Activated naive CD8-positive, alpha-beta T cell treated with anti-CD3 and anti-CD28 coated beads, Interleukin-2, amount 50 U/mL, for 24 hours (primary cell): ENCODE measurements at places on chromosomes 7 and 10.

DNA sequence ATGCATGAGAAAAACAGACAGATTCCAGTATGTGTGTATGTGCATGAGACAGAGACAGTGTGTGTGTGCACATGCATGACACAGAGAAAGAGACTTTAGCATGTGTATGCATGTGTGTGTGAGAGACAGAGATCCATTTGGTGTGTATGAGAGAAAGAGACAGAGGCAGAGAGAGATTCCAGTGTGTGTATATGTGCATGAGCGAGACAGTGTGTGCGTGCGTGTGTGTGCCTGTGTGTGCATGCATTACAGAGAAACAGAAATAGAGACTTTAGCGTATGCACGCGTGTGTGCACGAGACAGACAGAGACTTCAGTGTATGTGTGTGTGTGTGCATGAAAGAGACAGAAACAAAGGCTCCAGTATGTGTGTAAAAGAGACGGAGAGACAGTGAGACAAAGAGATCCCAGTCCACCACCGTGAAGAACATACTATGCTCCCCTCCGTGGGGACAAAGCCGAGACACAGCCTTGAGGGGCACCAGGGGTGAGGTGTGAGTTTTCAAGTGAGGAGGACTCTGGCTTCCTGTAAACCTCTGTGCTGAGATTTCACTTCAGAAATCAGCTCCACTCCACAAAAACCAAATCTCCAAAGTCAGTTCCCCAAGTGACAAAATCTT lies 188.9 kb downstream of the GRID1 start:
- no peak for DNase-seq

- DNase-seq = no peak
Measured at GRCh38 chr7:74012842-74013249, 15.1 kb upstream of the ELN start.

- DNase-seq = no peak
Measured at GRCh38 chr7:74027683-74028320, at the start of gene ELN. Gene ELN (plus strand): TSS chr7:74028173. CDS start chr7:74028188, 15 bp downstream.

- DNase-seq = peak; percentile 16
Measured at GRCh38 chr7:30977896-30978564, 14.3 kb downstream of the GHRHR start.

DNA sequence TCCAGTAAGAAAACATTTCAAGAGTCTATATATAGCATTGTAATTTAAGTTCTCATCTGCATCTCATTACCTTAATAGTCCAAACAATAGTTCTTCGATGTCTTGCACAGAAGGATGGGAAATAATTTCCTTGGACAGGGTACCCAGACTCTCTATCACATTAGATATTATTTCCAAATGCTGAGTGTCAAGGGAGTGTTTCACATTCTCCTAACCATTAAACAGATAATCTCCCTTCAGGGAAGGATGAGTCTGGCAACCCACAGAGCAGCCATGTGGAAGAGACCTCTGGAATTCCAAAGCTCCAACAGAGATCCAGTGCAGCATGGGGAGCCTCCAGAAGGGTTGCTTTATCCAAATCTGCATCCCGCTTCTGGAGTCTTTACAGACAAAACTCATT lies 89.6 kb downstream of the FZD1 start:
- DNase-seq = no peak

DNA sequence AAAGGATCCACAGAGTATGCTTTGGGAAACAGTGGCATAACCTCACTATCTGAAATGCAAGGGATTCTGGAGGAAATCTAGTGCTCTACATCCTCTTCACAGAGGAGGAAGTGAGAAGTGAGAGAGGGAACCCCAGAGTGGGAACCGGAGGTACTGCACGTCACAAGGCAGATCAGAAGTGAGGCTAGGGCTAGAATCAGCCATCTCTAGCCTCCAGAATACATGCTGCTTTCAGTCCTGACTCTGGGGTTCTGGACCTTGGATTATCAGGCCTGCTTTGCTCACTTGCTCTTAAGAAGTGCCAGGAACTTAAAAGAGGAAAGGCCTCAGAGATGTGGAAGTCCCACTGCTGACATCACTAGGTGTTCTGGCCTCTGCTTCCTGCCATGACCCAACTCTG lies 25.7 kb downstream of the ZNF503 start:
- DNase-seq = no peak

DNA sequence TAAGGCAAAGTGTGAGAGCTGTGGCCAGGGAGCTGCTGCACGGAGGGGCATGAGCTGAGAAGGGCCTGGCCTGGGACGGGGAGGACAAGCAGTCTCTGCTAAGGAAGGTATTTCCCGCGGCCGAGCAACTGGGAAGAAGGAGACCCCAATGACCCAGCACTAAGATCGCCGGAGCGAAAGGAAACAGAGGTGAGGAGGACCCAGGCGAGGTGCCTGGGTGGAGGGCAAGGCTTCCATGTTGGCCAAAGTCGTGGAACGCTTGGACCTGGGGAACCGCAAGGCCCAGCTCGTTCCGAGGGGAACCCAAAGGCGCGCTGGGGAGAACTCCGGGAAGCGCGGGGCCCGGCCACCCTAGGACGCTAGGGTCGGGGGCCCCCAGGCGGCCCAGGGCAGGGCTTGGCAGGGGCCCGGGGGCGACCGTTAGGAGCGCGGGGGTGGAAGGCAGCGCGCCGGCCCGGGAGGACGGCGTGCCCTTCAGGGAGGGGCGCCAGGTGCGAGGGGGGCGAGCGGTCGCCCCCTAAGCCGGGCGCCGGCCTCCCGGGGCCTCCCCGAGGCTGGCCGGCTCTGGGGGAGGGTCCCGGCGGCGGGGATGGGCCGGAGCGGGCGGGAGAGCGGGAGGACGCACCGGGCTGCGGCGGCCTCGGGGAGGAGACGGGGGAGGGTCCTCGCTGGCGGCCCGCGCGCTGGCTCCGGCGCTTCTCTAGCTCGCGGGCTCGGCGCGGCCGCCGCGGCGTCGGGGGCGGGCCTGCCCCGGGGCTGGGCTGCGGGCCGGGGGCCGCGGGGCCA lies 545 bp downstream of the GIGYF1 start:
- DNase-seq = no peak

GRCh38 chr7:26188206-26188956 lies 12.2 kb downstream of the HNRNPA2B1 start:
- DNase-seq = peak; percentile 42
